ENCODE measurements at places on chromosomes 2 and 18.

DNA sequence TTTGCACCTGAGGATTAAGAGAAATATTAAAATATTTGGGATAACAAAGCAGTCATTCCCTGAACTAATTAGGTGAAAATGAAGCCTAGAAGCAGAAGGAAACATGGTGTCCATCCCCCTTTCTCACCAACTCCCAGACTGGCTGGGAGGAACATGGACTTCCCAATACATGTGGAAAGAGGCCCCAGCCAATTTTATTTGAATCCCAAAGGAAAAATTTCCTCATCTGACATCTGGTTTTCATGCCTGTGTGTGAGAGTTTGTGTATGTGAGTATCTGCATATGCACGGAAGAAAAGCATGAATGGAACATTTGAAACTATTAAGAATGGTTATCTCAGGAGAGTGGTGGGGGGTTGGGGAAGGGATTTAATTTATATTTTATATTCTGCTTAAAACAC is 84.3 kb downstream of the COPS8 start:
- DNase-seq, result no peak

DNA sequence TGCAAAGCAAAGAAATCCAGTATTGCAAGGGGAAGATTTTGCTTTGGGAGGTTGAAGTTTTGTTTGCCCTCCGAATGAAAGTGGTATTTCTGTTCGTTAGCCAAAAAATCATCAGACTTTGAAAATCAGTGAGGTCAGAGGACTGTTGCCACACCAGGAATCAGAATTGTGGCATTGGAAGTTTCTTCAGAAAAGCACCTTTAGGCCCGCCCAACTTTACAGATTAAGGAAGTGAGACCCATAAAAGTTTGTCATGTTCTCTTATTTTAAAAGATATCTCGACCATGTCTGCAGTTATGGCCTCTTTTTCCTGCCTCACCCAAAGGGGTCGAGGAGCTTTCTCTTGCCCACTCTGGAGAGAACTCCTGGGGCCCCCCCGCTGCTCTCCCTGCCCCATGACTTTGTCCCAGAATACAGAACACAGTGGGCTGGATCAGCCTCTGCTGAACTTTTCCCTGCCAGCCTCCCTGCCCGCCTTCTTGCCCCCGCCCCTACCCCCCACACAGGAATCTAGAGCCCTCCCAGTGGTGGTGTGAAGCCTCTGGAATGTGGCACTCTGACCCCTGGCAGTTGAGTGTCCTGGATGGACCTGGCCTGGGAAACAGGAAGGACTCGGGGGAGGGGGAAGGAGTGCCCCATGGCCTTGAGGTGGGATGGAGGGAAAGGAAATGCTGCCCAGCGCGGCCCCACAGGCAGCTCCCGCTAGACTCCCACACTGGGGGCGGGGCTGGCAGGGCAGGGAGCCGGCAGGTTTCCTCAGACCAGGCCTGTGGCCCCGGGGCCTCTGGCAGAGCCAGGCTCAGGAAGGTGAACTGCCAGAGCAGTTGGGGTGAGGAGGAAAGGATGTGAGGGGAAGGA is 25.3 kb downstream of the CRIM1 start:
- DNase-seq, result no peak

- no peak for DNase-seq
These were observed 31.1 kb upstream of the PNO1 start for GRCh38 chr2:68126561-68126960.

DNA sequence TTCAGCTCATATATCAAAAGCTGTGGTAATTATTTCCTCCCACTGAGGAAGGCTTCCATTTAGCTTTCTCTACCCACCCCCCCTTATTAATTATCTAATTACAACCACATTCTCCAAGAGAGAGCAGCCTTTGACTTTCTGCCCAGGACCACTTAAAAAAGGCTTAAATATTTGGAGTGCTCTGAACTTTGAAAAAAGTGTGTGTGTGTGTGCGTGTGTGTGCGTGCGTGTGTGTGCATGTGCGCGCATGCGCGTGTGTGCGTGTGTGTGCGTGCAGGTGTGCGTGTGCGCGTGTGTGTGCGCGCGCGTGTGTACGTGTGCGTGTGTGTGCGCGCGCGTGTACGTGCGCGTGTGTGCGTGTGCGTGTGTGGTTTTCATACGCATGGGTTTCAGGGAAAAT is 57.8 kb downstream of the TWIST2 start:
- no peak for DNase-seq

- no peak for DNase-seq
These were observed 201.0 kb downstream of the MBD2 start for GRCh38 chr18:54023471-54023870.

DNA sequence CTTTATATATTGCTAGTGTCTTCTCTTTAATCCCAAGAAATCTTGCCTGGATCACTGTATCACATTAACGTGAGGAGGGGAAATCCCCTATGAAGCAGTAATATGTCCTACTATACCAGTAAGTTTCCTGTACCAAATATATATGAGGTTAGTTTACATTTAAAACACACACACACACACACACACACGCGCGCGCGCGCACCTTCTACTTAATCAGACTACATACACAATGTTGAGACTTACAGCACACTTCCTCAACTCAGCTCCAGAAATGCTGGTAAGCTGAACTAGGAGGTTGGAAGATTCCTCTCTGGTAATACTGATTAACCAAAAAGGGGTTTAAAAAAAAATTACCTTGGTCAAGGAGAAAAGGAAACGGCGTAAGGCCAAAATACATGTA is 49.3 kb downstream of the USP34 start:
- no peak for DNase-seq

DNA sequence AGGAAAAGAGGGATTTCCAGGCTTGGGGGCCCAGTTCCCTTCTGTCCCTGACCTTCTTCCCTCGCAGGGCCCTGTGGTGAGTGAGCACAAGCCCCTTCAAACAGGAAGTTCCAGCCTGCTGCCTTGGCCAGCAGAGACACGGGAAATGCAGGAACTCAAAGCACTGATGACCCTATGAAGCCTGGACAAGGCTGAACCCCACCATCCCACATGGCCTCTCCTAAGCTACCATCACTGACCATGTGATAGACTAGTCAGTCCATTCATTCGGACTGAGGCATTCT is 196.4 kb downstream of the TNS1 start:
- no peak for DNase-seq
